Activated CD8-positive, alpha-beta T cell treated with anti-CD3 and anti-CD28 coated beads for 36 hours (primary cell): ENCODE measurements at places on chromosomes 5 and 9. TPM values are rescaled to one million over a fixed set of nuclear protein-coding genes. Genes with fewer than 3 reads are reported as not detected.

The MAPK9 gene
- 33.2 TPM for total RNA-seq

The TLN1 gene
- 212 TPM for total RNA-seq

The POU5F2 gene
- 0.51 TPM for total RNA-seq

The HABP4 gene
- 8.3 TPM for total RNA-seq

The FCN2 gene
- total RNA-seq: not detected

The MYMK gene
- not detected for total RNA-seq

The SLCO4C1 gene
- 0.45 TPM for total RNA-seq

The IFNE gene
- not detected for total RNA-seq

The GABBR2 gene
- total RNA-seq: not detected

The FLT4 gene
- 3.3 TPM for total RNA-seq

The AQP3 gene
- 1.2 TPM for total RNA-seq

The ARAP3 gene
- total RNA-seq: 7.2 TPM

The SHISAL2B gene
- total RNA-seq: not detected

The HK3 gene
- not detected for total RNA-seq

The NCS1 gene
- total RNA-seq: 21.2 TPM

The C5orf52 gene
- not detected for total RNA-seq

The GFI1B gene
- not detected for total RNA-seq

The LHX3 gene
- not detected for total RNA-seq

The ALDH1B1 gene
- 26.5 TPM for total RNA-seq

The FRRS1L gene
- not detected for total RNA-seq

The SRD5A1 gene
- total RNA-seq: 10.6 TPM

The BTNL3 gene
- not detected for total RNA-seq

The CNOT6 gene
- 30.4 TPM for total RNA-seq

The TMEM215 gene
- not detected for total RNA-seq

The BSPRY gene
- total RNA-seq: 9.1 TPM

The GPR150 gene
- 0.45 TPM for total RNA-seq

The LAMC3 gene
- 0.09 TPM for total RNA-seq

The ARID3C gene
- 0.32 TPM for total RNA-seq

The SLC23A1 gene
- 0.63 TPM for total RNA-seq

The SLC46A2 gene
- not detected for total RNA-seq

The TEX10 gene
- 26.6 TPM for total RNA-seq

The PCDHGA8 gene
- total RNA-seq: not detected

The EFNA5 gene
- total RNA-seq: not detected

The OR1Q1 gene
- not detected for total RNA-seq

The GDF9 gene
- total RNA-seq: 0.90 TPM

The RAB14 gene
- 54.3 TPM for total RNA-seq

The SLC2A8 gene
- 2.1 TPM for total RNA-seq

The LCN1 gene
- total RNA-seq: not detected

The DMRT3 gene
- total RNA-seq: not detected

The DMRT2 gene
- not detected for total RNA-seq

The PIP5K1B gene
- 0.98 TPM for total RNA-seq
